ENCODE measurements at places on chromosomes 13 and 19.

DNA sequence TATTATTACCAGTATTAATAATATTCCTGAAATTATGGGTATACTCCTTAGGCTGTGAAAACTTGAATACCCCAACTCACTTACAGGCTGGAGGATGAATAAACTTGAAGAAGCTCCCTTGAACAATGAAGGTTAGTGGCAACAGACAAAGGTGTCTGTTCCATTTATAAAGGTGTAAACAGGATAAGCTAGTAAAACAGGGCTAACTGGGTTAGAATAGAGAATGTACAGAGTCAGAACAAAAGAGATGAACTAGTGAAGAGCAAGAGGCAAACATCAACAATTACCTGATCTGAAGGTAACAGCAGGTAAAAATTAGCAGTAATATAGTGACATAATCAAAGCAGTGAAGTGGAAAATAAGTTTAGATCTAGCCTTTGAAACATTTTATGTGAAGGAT lies 23.2 kb downstream of the MICU2 start:
- no peak for DNase-seq

DNA sequence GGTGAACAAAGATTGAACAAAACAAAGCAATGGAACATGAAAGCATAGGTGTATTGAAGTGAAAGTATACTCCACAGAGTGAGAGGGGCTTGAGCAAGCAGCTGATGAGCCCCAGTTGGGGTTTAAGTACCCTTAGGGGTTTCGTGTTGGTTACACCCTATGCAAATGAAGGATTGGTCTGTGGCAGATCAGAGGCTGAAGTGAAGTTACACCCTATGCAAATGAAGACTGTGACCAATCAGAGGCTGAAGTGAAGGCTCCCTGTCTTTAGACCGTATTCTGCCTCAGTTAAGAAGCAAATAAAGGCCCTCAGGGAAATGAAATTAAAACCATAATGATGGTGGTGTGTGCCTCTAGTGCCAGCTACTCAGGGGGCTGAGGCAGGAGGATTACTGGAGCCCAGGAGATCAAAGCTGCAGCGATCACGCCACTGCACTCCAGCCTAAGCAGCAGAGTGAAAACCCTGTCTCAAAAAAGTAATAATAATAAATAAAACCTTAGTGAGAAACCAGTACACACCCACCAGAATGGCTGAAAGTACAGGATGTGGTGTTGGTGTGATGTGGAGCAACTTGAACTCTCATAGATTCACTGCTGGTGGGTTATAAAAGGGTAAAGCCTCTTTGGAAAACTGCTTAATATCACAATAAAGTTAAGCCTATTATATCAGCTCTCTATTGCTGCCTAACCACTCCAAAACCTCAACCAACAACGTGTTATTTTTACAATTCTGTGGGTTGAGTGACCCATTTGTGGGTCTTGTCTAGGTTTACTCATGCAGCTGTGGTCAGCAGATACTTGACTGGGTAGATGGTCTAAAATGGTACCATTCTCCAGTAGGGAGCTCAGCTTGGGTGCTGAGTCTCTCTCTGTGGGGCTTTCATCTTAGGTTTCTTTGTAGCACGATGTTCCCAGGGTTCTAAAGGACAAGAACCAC lies 12.8 kb upstream of the UPF3A start:
- DNase-seq = no peak

DNA sequence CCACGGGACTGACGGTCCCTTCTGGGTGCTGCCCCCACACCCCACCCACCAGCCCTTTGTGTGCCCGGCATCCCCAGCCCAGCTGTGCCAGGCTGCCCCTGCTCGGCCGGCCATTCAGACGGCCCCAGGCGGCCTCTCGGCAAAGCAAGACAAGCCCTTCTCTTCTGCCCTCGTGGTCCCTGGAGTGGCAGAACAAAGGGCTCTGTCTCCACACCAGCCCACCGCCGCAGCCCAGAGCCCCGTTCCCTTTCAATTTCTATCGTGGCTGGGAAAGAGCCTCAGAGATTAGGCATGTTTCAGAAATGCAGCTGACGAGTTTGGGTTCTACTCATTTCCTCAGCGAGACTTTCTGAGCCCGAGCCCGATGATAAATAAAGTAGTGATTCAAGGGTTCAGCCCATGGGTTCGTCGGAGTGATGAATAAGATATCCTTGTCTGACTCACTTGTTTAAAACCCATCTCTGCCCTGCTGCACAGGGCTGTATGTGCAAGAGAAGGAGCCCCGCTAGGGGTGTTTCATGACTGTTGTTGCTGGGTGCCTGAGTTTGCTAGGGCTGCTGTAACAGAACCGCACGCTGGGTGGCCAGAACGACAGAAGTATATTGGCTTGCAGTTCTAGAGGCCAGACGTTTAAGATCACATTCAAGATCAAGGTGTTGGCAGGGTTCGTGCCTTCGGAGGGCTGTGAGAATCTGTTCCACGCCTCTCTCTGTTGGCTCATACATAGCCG lies 4.3 kb downstream of the MYO9B start:
- DNase-seq = peak; percentile 41

- no peak for DNase-seq
Measured at GRCh38 chr13:27199211-27199610, 27.6 kb upstream of the USP12 start.

- no peak for DNase-seq
Measured at GRCh38 chr19:55672418-55672817, 2.6 kb upstream of the EPN1 start.

DNA sequence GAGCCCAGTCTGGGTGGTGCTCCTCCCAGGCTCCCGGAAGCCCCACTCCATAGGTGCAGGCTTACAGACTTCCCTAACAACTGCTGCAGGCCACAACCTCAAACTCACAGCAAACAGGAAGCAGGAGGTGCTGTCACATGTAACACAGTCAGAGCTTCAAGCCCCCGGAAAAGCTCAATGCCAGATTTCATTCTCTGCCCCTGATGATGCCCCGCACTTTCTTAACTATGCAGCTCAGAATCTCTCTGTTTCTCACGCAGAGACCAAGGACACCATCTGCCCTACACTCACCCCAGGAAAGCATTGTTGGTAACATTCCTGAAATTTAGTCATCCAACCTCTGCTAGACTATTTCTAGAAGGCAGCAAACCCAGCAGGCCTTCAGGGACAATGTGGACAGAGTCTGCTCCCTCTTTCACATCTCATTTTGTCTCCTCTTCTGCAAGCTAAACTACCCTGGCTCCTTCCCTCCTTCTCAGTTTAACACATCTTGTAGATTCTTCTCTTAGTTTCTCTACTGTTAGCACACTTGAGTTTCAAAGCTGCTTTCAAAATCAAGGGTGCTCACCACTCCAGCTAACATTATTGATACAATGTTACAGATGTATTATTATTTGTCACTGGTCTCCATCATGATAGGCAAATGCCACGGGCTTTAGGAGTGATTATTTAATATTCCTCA lies 162.5 kb downstream of the KCTD12 start:
- DNase-seq = no peak

- DNase-seq = no peak
Measured at GRCh38 chr13:101416181-101417042, at the start of gene NALCN. Gene NALCN (minus strand): TSS chr13:101416508. CDS start chr13:101399126, 17,382 bp downstream.

DNA sequence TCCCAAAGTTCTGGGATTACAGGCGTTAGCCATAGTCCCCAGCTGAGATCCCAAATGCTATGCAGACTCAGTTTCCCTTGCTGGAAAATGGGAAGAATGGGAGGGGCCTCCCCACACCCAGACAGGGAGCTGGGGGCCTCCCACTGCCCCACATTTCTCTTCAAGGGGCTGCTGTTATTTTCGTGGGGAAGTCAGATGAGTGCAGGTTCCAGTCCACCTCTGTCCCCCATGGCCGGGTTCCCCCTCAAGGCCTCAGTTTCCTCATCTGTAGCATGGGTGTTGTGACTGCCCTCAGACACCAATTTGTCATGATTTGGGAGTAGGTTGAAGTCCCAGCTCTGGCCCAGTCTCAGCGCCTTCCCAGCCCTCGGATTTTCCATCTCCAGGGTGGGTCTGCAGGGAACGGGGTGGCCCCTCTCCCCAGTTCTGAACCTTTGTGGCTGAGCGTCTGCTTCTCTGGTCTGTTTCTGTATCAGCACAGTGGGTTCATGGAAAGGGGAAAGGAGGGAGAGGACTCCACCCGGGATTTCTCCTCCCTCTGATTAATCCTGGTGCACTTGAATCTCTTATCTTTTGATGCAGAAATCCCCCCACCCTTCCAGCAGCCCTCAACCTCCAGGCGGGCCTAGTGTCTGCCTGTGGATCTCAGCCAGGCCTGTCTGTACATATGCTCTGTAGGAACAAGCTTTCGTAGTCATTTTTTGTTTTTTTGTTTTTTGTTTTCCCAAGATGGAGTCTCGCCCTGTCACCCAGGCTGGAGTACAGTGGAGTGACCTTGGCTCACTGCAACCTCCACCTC lies 12.2 kb downstream of the NFIC start:
- no peak for DNase-seq

GRCh38 chr19:49912965-49913685 lies 15.9 kb upstream of the ATF5 start:
- no peak for DNase-seq

GRCh38 chr19:42132851-42133528 lies 744 bp upstream of the POU2F2 start:
- DNase-seq = peak; percentile 93

- DNase-seq = no peak
Measured at GRCh38 chr13:100428986-100429385, 159.6 kb downstream of the GGACT start.

DNA sequence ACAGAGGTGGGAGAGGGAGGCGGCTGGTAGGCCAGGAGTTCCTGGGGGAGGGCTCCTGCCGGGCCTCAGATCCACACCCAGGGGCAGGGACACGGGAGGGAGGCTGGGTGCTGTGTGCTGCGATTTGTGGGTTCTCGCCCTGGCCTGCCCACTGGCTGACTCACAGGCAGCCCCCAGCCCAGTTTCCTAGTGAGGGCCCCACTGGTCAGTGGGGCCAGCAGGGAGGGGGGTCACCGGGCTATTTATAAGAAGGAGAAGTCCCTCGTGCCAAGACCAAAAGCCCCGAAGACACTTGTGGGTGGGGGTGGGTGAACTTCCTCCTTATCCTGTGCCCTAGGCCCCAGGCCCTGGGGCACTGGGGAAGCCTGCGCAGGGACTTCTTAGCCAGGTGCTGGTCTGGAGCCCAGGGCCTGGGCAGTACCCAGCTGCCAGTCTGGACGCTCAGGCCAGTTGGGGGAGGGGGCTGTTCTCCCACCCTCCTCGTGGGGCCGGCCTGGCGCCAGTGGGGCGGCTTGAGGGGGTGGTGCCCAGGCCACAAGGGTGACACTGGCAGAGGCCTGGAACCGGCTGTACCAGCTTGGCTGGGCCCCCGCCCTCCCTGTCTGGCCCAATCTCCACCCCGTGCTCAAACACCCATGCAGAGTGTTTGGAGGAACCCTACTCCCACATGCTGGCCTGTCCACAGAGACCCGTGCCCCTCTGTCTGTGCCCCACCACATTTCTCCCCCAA lies 5.0 kb upstream of the JUNB start:
- DNase-seq = no peak

- DNase-seq = no peak
Measured at GRCh38 chr19:3667037-3667638, 33.1 kb downstream of the PIP5K1C start.

DNA sequence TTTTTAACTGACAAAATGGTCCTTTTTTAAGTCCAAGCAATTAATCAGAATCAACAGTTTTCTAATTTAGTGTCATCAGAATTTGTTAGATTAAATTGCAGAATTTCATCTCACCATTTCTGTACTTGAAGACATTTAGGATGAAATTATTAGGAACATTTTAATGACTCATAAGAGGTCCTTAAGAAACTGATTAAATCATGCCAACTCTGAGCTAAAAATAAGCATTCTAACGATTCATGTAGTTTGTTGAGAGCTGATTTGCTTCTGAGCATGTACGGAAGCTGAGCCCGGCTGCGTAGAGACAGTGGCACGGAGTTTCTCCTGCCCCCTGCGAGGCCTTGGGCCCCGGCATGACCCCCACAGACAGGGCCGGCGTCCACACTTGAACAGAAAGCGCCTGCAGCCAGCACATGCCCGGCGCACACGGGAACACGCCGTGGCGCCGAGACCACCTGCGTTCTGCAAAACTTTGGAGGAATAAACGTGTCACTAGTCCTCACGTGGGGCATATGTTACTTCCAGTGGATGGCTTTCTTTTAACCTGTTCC lies 89.7 kb upstream of the MCF2L start:
- no peak for DNase-seq

- DNase-seq = no peak
Measured at GRCh38 chr13:44578067-44578400, 1.9 kb upstream of the TSC22D1 start.

DNA sequence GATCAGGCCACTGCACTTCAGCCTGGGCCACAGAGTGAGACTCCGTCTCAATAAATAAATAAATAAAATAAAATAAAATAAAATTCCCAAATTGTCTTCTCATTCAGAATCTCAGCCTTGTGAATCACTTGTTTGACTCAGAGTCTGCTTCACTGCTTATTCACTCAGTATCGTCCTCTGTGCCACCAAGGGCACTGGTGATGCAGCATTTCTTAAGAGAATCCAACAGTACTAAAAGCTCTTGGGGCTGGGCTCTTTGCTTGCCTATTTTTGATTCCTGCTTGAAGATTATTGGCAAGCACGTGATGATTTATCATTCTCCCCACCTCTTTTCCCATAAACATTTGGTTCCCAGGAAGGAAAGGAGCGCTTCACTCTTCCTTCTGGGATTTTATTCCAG lies 54.8 kb upstream of the HMGB1 start:
- no peak for DNase-seq

DNA sequence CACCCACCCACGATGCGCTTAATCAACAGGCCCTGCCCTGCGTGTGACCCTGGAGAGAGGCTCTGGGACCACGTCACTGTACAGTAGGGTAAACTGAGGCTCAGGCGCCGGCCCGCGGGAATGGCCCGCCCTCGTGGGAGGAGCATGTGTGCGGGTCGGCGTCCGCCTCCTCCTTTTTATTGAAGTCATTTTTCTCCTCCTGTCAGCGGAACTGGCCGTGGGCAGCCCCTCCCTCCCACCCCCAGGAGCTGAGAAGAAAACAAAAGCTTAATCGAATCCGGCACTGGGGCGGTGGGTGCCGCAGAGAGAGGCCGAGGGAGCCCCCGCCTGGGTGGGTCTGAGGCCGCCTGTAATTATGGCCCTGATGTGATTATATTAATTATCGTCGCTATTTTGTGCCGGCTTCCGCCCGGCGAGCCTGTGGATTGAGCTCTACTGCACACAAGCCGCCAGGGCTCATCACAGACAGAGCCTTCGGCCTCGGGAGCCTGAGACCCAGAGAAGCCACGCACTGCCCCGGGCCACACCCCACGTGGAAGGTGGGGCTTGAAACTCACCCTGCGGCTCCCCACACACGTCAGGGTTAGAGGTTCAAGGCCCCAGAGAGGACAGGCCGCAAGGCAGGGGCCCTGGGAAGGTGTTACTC lies 7.0 kb downstream of the C2CD4C start:
- peak; percentile 5 for DNase-seq

- DNase-seq = peak; percentile 55
Measured at GRCh38 chr19:55580628-55581144, at the start of gene ZNF579. Gene ZNF579 (minus strand): TSS chr19:55580848. CDS start chr19:55579639, 1,209 bp downstream.

GRCh38 chr13:22893777-22894176 lies 287.0 kb upstream of the SGCG start:
- no peak for DNase-seq

DNA sequence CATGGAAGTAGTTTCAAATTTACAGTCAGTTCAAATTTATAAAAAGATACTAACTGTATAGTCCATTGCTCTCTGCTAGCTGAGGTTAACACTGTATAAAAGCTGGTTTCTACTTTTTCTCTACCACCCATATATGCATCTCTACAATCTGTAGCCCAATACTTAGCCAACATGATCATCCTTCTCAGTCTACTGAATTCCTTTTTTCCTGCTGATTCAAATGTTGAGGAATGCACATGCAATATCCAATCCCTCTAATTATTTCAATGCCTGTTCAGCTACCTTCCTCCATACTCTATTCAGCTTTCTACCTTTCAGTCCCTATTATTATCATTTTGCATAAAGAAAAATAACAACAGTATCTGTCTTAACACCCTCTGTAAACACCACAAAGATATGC lies 15.6 kb downstream of the KPNA3 start:
- no peak for DNase-seq

- no peak for DNase-seq
Measured at GRCh38 chr19:49395581-49396407, 7.7 kb downstream of the KASH5 start.
